ENCODE measurements at places on chromosomes 2 and 18.

- no peak for DNase-seq
Measured at GRCh38 chr2:129437725-129438124, 541.7 kb upstream of the RAB6C start.

DNA sequence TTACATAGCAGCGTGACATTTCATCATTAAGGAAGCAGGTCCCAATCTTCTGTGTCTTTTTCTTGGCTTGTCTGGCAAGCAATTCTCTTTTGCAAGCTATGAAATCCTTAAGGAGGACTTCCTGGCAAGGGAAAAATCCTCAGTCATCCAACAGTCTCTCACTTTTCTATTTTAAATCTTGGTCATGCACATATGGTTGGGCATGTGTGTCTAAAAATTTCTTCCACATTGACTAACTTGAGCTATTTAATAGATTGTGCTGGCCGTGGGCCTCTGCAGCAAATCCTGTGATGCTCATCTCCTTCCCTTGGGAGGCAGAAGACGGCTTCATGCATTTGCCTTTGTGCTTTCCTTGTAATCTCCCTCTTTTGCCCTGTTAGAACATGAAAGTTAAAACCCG lies 634.3 kb upstream of the FANCL start:
- DNase-seq = peak; percentile 67

- peak; percentile 54 for DNase-seq
Measured at GRCh38 chr2:71605173-71605641, 151.8 kb downstream of the DYSF start.

GRCh38 chr2:134738141-134738870 lies 19.5 kb upstream of the TMEM163 start:
- DNase-seq = no peak

GRCh38 chr2:175852879-175853615 lies 149.0 kb downstream of the LNPK start:
- DNase-seq = peak; percentile 45

- peak; percentile 53 for DNase-seq
Measured at GRCh38 chr2:177597759-177598158, 205.2 kb downstream of the AGPS start.

- DNase-seq = no peak
Measured at GRCh38 chr2:173948842-173949241, 16.3 kb downstream of the SP3 start.

GRCh38 chr2:33709951-33710350 lies 110.9 kb upstream of the FAM98A start:
- DNase-seq = no peak

- DNase-seq = no peak
Measured at GRCh38 chr2:100840519-100840918, 20.6 kb downstream of the NPAS2 start.

- DNase-seq = no peak
Measured at GRCh38 chr2:158805936-158806335, 10.8 kb downstream of the DAPL1 start.

DNA sequence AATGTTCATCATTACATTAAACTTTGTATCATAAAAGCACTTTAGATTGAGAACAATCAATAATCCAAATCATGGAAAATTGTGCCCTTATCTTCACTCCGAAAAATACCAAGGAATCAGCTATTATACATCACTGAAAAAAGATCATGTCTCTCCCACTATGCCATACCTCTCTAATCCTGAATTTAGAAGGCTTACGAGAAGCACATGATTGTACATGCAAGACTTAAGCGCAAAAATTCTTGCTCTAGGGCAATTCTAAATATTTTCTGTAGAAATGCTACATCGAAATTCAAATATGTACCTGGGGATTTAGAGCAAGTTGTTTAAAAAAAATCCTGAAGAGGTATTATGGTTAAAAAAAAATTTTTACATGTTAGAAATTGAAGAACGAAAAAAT lies 1.3 kb downstream of the CYTIP start:
- no peak for DNase-seq

DNA sequence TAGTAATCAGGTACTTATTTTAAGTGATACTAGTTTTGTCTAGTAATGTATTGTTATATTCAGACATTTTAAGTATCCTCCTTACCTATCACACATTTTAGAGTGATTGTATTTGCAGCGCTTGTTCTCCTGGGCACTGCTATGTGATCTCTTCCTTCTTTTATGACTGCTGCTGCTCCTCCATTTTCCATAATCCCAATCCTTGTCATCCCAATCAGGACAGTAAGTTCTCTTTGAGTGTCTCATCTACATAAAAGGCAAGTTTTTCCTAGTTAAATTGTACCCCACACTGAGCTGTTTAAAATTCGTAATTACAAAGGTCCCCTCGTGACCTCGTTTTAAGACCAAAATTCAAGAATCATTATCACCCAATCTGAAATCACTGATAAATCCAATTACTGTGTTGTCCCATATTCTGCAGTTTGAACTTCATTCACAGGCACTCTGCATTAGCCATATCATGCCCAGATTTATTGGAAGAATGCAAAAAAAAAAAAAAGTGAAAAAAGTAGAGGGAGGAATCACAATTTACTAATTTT lies 2.8 kb downstream of the CLK1 start:
- DNase-seq = peak; percentile 29

DNA sequence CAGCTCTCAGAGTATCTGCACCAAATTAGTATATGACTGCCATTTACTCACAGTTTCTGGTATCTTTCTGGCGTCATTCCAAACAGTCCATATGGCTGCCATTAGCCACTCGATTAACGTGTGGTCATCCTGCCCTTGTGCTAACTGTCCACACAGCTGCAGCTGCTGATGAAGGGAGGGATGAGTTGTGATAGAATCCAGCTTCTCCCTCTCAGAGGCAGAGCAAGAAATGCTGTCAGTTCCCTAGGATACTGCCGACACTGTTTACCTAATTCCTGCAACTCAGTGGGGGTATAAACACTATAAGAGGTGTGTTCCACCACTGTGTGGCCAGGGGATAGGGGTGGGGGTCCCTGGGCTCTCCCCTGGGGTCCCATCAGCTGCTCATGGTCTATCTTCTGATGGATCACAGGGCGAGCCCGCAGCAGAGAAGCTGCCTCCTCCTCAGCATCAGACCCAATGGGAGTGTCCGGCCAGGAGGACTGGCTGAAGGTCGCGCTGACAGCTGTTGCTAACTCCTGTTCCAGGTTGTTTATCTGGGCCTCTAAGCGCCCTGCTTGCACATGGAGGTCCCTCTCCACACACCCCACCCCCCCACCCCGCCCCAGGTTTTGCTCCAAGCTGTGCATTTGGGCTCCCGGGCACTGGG lies 17.3 kb upstream of the KLHL23 start:
- peak; percentile 57 for DNase-seq

- DNase-seq = no peak
Measured at GRCh38 chr2:133511679-133512078, 56.6 kb downstream of the NCKAP5 start.

- no peak for DNase-seq
Measured at GRCh38 chr2:216302981-216303676, 69.2 kb downstream of the MARCHF4 start.

GRCh38 chr2:191165176-191165643 lies 14.4 kb upstream of the STAT4 start:
- peak; percentile 72 for DNase-seq

GRCh38 chr18:37778417-37779165 lies 213.0 kb upstream of the CELF4 start:
- peak; percentile 1 for DNase-seq

DNA sequence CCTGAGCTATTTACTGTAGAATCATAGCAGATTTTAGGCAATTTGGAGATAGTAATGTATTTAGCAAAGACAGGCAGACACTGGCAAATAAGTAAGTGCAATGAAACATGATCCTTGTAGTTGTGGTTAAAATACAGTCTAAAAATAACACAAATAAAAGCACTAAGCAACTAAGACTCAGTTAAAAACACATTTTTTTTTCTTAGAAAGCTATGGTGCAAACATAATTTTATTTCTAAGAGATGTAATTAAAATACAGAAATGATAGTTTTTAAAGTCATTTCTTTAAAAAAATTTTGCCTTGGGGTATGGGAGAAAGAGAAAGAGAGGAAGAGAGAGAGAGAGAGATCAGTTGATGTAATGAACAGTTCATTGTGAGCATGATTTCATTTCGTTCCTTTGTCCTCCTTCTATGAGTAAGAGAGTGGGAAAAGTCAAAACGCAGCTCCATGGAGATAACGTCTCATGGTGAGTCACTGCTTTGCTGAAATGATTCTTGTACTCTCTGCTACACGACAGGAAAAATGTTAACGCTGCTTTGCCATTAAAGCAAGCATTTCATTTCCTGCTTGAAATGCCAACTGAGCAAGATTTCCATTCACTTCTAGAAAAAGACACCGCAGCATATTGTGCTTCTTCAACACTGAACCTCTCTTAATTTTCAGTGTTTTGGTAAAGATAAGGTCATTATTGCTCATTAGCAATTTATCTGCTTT lies 61.3 kb upstream of the PGAP1 start:
- DNase-seq = peak; percentile 86

DNA sequence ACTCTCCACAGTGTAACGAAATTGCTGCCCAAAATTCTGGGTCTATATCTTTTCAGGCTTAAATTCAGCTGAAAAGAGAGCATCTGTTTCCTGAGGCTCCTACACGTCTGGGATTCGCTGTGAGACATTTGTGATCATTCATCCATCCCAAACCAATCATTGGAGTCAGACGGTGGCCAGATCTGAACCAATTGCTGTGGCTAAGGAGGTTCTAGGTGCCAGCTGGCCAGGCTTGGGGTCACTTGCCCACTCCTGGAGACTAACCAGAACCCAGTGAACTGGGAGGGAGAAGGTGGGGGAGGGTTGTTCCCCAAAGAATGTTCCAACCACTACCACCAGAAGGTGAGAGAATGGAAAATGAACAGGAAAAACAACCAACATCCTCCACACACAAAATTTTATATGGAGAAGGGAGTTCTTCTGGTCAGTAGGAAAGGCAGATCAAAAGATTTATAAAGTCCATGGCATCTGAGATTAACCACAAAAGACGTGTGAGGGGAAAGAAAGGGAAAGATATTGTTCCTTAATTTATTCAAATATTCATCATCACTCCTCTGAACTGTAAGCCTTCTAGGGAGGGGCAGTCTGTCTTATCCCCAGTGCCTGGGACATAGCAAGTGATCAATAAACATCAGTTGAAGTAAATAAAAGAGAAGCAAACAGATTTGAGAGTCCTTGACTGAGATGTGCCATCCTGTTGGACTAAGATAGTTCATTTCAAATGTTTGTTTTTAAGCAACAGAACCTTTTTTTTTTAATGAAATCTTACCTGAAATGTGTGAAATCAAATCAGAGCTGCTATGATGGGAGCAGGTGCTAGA lies 3.0 kb upstream of the RTKN start:
- DNase-seq = no peak

DNA sequence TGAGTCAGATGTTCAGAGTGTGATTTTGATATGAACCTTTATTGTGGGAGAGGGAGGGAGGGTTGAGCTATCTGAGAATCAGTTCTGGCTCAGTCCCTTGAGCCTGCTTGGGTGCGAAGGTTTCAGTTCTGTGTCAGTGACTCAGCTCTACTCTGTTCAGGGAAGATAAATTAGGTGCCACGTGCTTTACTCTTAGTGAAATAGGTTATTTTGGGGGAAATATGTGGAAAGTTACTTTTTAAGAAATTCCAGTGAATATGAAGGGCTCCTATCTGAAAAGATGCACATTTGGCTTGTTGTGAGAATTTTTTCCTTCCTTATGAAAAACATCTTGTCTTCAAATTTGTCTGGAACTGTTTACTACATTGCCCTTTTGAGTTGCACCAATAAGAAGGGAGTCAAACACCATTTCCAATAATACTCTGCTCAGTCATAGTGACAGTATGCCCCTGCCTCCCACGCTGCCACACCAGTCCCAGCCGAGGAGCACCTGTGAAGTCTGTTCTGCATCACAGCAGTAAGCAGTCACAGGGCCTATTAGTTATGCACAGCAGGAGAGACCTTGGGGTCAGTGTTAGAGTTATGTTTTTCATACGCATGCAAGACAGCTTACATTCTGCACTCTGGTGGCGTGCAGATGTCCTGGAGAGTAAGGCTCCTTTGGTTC lies 32.8 kb upstream of the DNAH7 start:
- no peak for DNase-seq

- no peak for DNase-seq
Measured at GRCh38 chr2:153218851-153219250, 259.7 kb downstream of the RPRM start.

GRCh38 chr2:16155766-16156165 lies 215.4 kb downstream of the MYCN start:
- no peak for DNase-seq

GRCh38 chr2:64063924-64064331 lies 44.7 kb upstream of the VPS54 start:
- no peak for DNase-seq

- DNase-seq = no peak
Measured at GRCh38 chr18:58596265-58596681, 32.6 kb downstream of the ALPK2 start.

GRCh38 chr2:38448692-38449410 lies 71.8 kb upstream of the ATL2 start:
- DNase-seq = no peak

GRCh38 chr2:238061315-238062202 lies 758 bp downstream of the SCLY start:
- DNase-seq = peak; percentile 5

DNA sequence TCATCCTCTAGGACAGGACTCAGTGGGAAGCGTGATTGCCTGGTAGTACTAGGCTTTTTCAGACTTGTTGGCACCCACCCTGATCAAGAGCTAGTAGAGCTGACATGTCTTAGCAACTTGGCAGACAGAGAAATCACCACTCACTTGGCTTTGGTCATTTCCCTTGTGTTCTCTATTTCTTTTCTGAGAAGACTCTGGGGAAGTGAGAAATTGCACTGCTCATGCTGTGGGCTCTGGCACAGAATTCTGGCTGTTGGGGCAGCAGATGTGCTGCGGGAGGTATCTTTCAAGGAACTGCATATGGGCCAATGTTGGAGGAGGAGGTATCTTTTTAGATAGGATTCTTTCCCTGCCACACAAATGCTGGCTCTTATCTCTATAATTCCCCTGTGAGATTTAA lies 529.1 kb upstream of the MEX3C start:
- no peak for DNase-seq

DNA sequence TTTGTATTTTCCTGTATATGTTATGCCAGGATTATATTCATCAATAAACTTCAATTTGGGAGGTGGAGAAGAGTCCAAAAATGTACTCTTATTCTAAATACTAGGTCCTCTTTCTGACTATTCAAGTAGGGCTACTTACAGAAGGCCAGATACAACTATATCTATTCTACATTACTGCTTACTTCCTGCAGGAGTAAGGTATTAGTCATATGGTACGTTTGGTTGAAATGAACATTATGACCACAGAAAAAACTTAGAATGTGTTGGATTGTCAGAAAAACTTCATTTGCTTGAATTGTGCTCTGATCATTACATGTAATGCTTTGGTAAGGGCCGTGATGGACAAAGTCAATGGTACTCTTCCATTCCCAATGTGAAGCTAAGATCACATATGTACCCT lies 35.0 kb downstream of the STAT4 start:
- no peak for DNase-seq

- DNase-seq = no peak
Measured at GRCh38 chr18:7638321-7638720, 71.2 kb downstream of the PTPRM start.

DNA sequence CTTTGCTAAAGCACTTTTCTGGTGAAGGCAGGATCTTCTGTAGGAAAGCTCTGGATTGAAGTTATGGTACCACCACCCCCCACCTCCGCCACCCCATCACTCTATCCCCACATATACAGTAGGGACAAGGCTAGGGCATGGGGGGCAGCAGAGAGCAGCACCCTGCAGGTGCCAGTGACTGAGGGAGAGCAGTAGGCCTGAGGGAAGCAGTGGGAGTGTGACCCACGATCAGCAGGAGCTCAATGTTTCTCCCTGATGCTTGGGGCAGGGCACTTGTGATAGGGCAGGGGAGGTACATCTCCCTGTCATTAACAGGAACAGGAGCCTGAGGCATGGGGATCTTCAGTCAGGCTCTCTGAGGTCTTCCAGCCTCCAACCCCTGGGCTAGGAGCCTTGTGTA lies 121.6 kb downstream of the ZFP36L2 start:
- DNase-seq = no peak
